T-helper 2 cell treated with Interferon-gamma antibody and Interleukin-4, amounts not matched to agents 5 μg/mL and 100 μg/mL, for 36 hours (primary cell): ENCODE measurements at places on chromosomes 11 and 22.
A peak's percentile ranks its signal among the peaks of the same experiment; 100 is the strongest.

- no peak for DNase-seq
These were observed 163.6 kb downstream of the GRIK4 start for GRCh38 chr11:120675171-120675570.

- DNase-seq: peak; percentile 48
These were observed 40.4 kb downstream of the FLI1 start for GRCh38 chr11:128734103-128734831.

DNA sequence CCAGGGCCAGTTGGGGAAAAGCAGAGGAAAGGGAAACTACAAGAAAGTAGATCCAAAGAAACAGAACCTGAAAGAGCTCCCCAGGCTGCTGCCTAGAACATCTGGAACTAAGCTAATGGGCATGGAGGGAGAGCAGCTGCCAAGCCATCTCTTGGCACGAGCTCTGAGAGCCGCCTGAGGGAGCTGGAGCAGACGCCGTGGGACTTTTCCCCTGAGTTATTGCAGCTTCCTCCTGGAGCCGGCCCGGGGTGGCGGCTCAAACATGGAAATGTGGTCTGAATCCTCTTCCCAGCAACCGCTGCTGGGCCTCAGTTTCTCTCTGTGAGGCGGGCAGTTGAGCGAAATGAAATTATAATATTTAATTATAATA lies 41.8 kb downstream of the LIF start:
- no peak for DNase-seq

DNA sequence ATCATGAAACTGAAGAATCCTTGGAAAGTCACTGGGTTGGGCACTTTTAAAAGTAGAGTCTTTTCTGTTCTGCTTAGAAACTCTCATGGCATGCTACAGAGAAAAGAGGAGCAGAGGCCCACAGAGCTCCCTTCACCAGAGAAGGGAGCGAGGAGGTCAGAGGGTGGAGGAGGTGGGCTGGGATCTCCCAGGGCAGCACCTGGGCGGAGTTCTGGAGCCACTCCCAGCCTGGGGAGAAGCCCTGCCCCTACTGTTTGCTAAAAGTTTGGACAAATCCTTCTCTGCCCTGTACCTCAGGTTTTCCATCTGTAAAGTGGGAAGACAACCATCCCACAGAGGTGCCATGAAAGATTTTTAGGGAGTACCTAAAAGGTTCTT lies 299.1 kb downstream of the KIRREL3 start:
- no peak for DNase-seq

DNA sequence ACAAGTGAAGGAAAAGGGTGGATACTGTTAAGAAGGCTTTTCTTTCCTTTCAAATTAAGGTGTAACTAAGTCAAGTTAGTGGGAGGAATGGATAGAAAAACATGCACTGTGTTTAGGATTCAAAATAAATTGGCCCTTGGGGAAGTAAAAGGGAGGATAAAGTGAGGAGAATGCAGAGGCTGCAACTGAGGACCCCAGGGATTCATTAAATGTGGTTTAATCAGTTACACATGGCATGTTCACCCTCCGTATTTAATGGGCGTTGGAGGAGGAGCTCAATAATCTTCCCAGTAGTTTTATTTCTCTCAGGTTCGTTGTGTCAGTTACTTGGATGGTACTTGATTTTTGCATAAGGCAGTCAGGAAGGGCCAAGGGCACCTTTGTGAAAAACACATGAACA lies 966.3 kb downstream of the JRKL start:
- DNase-seq: no peak
